ENCODE measurements at places on chromosomes 3 and 15. TPM values are rescaled to one million over a fixed set of nuclear protein-coding genes. Genes with fewer than 3 reads are reported as not detected.

DNA sequence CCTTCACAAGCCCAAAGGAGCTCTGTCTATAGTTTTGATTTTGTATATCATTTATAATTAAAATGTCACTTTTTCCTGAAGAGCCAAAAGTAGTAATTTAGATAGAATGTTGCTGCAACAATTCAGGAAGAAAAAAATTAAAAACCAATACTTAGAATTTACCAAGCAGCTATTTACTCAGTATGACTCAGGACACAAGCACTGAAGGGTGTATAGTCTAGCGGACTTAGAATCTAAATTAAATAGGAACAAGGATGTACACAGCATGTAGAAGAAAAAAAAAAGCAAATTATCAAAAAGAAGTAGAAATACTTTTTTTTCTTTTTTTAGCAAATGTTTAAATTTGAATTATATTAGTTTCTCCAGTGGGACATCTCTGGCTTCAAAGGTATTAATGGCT lies 31.6 kb downstream of the PGBD4 start:
- no peak for DNase-seq

ZNF774 gene
- total RNA-seq, result not detected

DNA sequence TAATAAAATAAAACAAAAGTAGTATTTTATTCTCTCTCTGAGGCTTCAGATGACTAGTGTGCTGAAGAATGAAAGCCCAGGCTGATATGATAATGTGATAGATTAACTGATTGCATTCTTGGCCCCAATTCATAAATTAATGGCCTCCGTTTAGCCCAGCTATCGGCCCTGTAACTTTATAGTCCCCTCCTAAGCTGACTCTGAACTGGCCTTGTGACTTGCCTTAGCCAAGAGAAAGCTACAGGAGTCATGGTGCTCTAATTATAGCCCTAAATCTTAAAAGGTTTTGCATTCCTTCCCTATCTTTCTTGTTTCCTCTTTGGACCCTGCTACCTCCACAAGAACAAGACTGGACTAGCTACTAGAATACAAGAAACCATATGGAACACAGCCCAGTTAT lies 123.2 kb upstream of the EPHA3 start:
- no peak for DNase-seq

RETNLB gene
- total RNA-seq, result not detected

PRTG gene
- not detected for total RNA-seq

DNA sequence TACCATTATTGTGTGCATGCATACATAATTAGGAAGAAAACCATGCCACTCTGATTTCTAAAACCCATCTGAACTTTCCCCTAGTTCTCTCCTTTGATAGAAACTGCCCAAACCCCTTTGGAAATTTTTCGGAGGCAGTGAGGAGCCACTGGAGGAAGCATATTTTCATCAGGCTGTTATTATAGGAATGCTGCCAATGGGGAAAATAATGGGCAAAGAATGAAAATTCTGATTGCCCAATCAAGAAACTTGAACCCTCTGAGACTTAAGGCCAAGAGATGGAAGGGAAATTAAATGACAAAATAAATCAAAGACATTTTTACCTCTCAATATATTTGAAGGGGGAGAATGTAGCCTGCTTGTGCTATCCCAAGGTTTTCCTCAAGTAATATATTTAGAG lies 376.0 kb upstream of the PDZRN3 start:
- DNase-seq, result no peak

KBTBD8 gene
- total RNA-seq, result 9.5 TPM

- DNase-seq, result no peak
Observed at GRCh38 chr15:29053661-29054131, 167.9 kb downstream of the APBA2 start.

PKM gene
- 123 TPM for total RNA-seq

DNA sequence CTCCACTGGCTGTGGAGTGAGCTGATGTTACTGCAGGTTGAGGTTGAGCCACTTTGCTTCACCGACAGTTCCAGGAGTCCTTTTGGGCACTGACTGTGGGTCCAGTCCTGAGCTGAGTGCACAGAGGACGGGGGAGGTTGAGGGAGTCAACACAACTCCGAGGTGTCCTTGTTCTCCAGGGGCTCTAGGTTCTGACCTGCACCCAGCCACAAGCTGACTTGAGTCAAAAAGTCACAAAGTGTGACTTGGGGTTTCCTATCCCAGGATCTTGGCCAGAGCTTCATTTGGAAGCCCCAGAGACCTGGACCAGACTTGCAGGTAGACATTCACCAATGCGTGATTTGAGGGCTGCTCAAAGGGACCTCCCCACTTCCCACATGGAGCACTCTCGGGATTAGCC lies 95.0 kb downstream of the FAM43A start:
- DNase-seq, result no peak

- DNase-seq, result no peak
Observed at GRCh38 chr15:60326343-60326742, 71.4 kb downstream of the ANXA2 start.

DNA sequence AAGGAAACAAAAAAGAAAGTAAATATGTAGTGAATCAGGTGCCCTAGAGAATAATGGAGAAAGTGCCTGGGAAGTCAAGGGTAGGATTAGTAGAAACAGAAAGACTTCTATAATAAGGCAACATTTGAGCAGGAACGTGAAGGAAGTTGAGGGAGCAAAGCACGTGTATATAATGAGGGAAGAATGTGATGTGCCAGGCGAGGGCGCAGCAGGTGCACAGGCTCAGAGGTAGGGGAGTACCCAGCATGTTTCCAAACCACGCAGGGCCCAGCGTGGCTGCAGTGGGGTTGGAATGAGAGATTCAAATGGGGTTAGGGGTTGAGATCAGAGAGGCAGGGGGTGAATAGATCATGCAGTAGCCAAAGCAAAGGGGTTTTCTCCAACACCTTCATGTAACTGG lies 91.9 kb upstream of the VGLL4 start:
- no peak for DNase-seq

TNFAIP8L3 gene
- total RNA-seq, result not detected

PTH1R gene
- total RNA-seq, result not detected

- DNase-seq, result no peak
Observed at GRCh38 chr3:80238606-80239005, 470.8 kb upstream of the ROBO1 start.

- no peak for DNase-seq
Observed at GRCh38 chr3:109984976-109985375, 647.6 kb upstream of the DPPA4 start.

DNA sequence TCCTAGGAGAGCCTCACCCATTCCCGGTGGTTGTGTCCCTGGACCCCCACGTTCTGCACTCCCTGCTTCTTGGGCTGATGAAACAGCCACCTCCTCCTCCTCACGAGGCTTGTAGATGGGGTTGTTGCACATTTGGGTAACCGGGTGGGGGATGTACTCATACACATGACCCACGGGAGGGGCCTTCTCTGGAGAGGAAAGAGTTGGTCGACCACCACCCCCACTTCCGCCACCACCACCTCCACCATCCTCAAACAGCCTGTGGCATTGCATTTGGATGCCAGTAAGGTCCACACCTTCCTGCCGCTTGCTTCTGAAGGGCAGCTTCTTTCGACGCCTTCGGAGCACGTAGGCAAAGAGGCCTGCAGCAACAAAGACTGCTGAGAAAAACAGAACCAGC lies 7.7 kb downstream of the SLITRK3 start:
- no peak for DNase-seq

GRCh38 chr3:106759731-106760130 lies 617.5 kb upstream of the CCDC54 start:
- no peak for DNase-seq

- no peak for DNase-seq
Observed at GRCh38 chr15:68059630-68060029, 5.5 kb downstream of the PIAS1 start.

DNA sequence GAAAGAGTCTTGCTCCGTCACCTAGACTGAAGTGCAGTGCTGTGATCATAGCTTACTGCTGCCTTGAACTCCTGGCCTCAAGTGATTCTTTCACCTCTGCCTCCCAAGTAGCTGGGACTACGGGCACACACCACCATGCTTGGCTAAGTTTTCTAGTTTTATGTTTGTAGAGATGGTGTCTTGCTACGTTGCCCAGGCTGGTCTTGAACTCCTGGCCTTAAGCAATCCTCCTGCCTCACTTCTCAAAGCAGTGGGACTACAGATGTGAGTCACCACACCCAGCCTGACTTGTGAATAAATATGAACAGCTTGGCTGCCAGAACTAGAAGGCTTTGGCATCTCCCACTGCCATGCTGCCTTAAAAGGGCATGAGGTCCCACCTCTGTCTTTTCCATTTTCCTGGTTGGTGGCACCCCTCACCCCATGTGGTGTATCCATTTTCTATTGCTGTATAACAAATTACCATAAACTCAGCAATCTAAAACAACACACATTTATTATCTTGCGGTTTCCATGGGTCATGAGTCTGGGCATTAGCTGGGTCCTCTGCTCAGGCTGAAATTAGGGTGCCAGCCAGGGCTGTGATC lies 44.3 kb downstream of the PTPRG start:
- no peak for DNase-seq

NR2E3 gene
- not detected for total RNA-seq

- no peak for DNase-seq
Observed at GRCh38 chr3:142998439-142998838, 2.9 kb upstream of the U2SURP start.

ACP3 gene
- not detected for total RNA-seq

DNA sequence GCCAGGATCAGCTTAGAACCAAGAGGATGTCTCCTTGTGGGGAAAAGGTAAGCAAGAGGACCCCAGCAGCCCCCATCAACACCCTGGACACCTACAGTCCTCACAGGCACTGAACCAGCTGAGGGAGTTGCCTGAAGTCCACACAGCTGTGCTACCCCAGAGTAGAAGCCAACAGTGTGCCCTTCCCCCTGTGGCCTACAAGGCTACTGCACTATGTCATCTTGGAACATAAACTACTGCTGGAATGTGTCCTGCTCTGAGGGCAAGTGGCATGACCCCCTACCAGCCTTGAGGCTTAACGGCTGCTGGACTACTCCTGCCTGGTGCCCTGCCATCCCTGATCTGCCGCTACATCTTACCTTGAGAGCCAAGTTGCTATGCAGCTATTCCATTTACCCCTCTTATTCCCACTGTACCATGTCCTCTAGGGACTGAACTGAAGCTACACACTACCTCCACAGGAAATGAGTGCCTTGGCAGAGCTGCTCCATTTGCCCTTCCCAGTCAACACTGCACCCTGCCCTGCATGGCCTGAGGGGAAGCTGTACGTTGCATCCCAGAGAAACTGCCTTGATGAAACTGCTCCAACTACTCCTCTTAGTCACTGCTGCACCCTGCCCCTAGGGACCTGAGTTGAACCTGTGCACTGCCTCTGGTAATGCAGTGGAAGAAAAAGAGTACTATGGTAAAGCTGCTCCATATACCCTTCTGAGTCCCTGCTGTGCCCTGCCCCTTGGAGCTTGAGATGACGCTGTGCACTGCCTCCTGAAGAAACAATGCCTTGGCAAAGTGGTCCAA lies 40.2 kb upstream of the ATP13A5 start:
- no peak for DNase-seq

DNA sequence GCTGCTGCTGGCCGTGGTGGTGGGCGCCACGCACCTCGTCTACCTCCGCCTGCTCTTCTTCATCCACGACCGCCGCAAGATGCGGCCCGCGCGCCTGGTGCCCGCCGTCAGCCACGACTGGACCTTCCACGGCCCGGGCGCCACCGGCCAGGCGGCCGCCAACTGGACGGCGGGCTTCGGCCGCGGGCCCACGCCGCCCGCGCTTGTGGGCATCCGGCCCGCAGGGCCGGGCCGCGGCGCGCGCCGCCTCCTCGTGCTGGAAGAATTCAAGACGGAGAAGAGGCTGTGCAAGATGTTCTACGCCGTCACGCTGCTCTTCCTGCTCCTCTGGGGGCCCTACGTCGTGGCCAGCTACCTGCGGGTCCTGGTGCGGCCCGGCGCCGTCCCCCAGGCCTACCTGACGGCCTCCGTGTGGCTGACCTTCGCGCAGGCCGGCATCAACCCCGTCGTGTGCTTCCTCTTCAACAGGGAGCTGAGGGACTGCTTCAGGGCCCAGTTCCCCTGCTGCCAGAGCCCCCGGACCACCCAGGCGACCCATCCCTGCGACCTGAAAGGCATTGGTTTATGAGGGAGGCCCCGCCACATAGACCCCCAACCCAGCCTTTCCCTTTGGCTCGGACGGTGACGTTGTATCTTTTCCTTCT lies 1.1 kb downstream of the GPR27 start:
- no peak for DNase-seq

DNA sequence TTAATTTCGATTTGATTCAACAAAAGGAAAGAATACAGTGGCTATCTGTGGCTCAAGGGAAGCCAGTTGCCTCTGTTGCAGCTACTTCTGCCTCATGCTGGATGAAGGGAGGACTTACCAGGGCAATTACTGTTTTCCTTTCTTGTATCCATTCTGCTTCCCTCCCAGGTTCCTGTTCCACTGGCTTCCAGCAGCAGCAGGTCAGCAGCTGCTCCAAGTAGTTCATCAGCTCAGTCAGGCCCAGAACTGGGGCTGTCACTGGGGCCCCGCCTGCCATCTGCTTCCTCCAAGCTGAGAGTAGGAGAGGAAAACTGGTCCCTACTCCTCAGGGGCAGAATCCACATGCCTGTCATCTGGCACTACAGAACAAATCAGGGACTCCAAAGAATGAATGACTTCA lies 48.6 kb upstream of the ULK4 start:
- no peak for DNase-seq

AHSG gene
- not detected for total RNA-seq

DNA sequence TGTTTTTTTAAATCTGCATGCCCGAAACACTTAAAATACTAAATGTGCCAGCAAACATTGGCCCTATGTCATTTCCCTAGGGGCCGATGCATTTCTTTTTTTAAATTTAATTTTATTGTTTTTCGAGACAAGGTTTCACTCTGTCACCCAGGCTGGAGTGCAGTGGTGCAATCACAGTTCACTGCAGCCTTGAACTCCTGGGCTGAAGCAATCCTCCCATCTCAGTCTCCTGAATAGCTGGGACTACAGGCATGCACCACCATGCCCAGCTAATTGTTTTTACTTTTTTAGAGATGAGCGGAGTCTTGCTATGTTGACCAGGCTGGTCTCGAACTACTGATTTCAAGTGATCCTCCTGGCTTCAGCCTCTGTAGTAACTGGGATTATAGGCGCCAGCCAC lies 5.5 kb downstream of the PARP9 start:
- no peak for DNase-seq

TMEM207 gene
- not detected for total RNA-seq

NEK11 gene
- 3.8 TPM for total RNA-seq

SLC51A gene
- total RNA-seq, result not detected

SLC22A13 gene
- total RNA-seq, result 0.44 TPM

DNA sequence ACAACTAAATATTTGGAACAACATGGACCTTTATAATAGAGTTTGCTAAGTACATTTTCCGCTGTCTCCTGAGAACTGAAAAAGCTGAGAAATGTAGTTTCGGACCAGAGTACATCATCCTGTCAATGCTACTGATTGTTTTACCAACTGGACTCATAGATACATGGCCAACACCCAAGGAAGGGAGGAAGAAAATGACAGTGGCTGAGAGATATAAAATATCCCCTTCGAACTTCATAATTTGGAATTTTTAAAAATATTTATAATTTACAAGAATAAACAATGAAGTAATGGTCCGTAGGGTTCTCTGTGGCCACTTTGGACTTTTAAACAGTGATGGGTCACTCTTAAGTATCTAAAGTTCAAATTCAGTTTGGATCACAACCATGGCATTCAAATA lies 1042.7 kb downstream of the MCTP2 start:
- no peak for DNase-seq

GRCh38 chr15:59762558-59762957 lies 73.4 kb upstream of the BNIP2 start:
- no peak for DNase-seq

CKMT1B gene
- not detected for total RNA-seq

Data from CD8-positive, alpha-beta T cell (primary cell).